Activated T-helper 1 cell treated with Interleukin-2 at 50 U/mL for 16 hours (primary cell): ENCODE measurements at places on chromosomes 11 and 22.

DNA sequence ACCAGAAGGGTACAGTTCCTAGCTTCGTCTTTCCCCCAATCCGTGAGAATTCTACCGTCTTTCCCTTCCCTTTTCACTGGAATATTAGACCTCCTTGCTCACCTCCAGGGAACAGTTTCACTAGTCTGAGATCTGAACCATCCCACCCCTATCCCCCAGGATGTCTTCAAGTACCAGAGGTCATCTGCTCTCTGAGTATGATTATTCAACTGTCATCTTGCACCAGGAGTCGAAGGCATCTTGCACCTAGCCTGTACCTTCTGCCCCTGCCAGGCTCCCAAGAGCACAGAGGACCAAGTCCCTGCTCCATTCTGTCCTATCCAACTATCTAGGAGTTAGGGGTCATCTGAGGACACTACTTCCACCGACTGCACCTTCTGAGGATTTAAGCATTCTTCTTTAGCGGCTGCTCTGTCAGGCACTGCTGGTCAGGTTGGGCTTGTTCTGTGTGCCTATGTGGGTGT, 804 bp downstream of the ACER3 start:
- no peak for DNase-seq

DNA sequence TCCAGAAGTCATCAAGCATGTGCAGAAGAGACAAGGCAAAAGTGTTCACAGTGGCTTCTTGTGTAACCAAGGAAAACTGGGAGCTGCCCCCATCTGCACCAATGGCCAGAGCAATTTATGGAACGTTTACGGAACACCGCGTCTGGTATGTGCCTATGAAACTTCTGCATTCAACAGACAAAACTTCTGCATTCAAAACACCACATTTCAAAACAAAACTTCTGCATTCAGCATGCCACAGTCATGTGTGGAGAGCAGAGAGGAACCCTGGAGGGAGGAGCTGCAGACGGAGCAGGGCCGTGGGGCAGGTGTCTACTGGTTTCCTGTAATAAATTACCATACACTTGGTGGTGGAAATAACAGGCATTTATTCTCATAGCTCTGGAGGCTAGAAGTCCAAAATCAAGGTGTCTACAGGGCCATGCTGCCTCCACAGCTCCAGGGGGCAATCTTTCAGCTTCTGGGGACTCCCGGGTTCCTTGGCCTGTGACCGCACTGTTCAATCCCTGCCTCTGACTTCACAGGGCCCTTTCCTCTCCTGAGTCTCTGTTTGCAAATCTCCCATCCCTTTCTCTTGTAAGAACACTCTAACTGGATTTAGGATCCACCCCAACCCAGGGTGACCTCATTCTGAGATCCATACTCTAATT, 32.2 kb downstream of the RPL3 start:
- no peak for DNase-seq

DNA sequence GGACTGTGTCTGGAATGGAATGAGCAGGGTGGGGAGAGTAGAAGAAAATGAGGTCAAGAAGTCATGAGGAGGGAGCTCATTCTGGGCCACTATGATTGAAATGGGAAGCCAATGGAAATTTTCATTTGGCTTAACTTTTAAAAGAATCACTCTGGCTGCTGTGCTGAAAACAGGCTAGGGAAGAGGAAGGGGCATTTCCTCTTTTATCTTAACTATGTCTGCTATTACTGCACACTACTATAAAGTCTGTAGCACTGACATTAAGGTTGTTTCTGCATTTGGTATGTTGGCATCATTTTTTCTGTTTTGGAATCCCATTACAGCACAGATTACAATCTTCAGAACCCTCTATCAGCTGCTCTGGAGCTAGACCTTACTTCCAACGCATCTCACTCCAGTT, 8.2 kb downstream of the PATL1 start:
- DNase-seq: no peak

DNA sequence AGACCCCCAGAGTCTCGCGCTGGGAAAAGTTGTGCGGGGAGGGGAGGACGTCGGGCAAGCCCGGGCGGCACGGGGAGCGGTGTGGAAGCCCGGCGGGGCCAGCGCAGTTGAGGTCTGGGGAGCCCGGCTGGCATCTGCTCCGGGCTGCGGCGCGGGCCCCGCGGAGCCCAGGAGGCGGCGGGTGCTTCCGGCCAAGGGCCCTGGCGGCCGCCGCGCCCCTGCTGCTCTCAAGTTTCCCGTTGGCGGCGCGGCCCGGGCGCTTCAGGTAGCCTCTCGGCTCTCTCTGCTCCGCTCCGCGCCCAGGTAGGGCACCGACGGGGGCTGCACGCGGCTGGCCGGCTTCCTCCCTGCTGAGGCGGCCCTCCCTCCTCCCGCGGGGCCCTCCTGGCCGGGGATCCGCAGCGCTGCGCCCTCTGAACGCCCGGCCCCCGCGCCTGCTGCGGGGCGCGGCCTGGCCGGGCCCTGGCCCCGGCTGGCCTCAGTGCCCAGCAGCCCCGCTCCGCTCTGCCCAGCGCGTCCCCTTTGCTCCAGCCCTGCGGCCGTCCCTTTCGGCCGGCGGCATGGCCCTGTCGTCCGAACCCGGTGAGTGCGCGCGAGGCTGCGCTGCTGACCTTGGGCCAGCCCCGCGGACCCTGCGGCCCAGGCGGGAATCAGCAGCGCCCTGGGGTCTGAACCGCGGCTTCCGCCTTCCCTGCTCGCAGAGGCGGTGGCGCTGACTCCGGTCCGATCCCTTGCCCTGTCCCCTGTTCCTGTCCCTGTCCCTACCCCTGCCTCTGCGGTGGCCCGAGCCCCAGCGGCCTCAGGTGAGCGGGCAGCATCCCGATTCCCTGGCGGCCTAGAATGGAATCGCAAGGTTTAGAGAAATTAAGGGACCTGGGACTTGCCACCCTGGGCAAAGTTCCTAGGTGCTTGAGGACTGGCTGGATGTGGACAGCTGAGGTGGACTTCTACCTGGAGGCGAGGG, 4.3 kb upstream of the AMPD3 start:
- DNase-seq: peak; percentile 41

DNA sequence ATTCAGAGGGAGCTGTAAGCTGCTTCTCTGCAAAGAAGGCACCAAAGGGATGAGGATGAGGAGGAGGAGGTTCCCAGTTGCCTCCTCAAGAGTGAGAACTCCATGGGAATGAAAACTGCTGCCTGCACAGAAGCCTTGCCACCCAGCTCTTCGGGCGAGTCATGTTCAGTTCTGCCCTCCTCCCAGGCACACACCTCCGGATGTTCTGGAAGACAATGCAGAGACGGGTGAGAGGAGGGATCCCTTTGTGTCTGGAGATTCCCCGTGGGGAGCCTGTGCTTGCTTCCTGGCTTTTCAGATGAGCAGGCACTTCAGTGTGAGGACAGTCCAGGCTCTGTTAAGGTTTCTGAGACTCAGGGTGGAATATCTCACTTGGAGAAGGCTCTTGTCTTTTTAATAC, 295.6 kb downstream of the DDX10 start:
- no peak for DNase-seq

DNA sequence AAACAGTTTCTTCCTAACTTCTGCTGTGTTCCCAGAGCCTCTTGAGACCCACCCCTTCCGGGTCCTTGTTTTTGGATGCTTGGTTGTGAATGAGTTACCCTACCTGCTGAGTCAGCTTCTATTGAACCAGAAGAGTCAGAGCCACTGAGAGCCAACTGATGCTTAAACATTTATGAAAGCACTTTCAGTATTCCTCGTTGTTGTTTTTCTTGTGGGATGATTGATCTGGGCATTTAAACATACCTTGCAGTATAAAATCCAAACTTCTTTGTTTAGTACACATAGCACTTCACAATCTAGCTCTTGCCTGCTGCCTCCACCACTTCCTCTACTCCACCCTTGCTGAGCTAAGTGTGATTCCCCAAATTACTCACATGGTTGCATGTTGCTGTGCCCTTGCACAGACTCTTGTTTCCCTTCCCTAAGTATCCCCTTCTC, 5.5 kb downstream of the PRSS23 start:
- DNase-seq: no peak

GRCh38 chr22:23715806-23716375, 25.1 kb downstream of the RGL4 start:
- DNase-seq: no peak

DNA sequence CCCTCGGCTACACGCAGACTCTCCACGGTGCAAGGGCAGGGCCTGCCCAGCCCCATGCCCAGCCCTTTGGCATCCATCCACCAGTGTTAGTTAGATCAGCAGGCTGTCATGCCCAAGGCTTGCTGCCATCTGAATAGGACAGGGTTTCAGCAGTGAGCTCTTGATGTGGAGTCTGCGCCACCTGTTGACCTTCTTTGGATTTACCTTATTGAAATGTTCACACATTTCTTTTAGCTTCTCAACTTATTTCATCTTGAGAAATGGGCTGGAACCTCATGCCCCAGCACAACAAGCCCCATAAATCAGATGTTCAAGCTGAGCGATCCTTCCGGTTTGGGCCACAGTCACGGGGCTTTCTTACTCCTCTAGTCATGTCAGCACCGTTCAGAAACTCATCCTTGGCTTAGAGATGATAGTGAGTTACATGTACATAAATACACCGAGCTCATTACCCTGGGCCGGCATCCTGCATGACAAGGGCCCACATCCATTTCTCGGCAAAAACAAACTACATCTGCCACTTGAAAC, 61.7 kb downstream of the PARVB start:
- no peak for DNase-seq

DNA sequence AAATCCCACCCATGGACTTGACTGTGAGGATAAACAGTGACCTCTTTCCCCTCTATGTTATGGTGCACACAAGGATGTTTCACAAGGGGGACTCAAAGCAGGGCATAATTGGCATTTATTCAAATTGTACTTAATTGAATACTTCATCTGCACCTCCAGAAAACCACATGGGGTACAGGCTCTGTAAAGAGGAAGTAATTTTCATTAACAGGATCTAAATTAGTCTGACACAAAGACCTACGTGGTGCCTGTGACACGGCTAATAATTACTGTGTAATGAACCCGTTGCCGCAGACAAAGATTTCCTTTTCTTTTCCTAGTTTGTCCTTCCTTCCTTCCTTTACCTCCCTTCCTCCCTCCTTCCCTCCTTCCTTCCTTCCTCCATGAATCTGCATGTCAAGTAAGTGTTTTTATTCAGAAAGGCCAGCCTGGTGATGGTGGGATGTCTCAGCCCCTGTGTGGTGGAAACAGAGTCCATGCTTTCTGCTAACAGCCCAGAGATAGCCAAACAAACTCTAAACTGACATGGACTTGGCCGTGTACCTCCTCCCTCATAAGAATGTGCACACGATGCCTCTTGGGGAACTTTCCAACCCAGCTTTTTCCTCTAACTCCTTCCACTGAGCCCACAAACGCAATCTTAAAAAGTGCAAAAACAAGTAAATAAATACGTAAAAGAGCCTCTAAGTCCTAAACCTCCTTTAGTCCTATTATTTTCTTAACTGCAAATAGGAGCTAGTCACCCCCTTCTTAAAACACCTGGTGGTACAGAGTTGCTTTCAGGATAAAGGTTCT, 118.8 kb downstream of the INSC start:
- no peak for DNase-seq

GRCh38 chr22:42196454-42196853, 65.8 kb upstream of the CYP2D6 start:
- DNase-seq: no peak

DNA sequence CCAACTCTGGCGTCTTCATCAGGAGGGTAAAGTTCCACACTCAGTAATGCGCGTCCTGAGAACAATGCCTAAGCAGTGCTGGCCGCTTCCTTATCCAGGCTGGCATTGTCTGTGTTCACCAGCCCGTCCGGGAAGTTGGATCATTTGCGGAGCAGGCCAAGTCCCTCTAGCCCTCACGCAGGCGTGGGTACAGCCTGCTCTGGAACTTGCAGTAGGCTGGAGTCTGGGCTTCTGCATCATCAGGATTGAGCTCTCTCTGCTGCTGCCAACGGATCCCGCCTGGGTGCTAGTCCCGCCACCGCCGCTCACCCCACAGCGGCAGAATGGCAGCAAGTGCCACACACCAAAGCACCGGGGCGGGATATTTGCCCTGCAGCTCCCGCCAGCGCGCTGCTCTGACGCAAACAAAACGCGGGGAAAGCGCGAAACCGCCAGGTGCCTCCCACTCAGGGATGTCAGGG, 29.0 kb downstream of the GLYATL1 start:
- DNase-seq: no peak

GRCh38 chr22:36208162-36208765, 6.7 kb upstream of the APOL4 start:
- DNase-seq: no peak
